ENCODE measurements at places on chromosomes 5 and 9.

GRCh38 chr5:142939006-142939405, 168.8 kb downstream of the ARHGAP26 start:
- no peak for DNase-seq

DNA sequence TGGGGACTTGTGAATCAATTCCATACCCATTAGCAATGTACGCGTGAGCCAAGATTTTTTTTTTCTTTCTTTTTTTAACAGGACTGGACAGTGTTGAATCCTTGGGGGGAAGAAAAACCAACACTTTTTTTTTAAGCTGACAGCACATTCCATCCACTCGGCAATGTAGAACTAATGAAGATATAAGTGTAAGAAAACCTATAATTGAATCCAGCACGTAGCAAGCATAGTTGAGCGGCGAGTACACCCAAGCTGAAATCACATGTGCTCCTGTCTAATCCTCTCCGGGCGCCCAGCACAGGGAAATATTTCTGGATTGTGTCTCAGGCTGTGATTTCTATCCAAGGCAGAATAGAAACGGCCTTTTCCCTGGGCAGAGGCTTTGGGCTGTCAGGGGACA, 118.2 kb downstream of the BOD1 start:
- no peak for DNase-seq

GRCh38 chr5:36576721-36577120, 29.7 kb upstream of the SLC1A3 start:
- no peak for DNase-seq

DNA sequence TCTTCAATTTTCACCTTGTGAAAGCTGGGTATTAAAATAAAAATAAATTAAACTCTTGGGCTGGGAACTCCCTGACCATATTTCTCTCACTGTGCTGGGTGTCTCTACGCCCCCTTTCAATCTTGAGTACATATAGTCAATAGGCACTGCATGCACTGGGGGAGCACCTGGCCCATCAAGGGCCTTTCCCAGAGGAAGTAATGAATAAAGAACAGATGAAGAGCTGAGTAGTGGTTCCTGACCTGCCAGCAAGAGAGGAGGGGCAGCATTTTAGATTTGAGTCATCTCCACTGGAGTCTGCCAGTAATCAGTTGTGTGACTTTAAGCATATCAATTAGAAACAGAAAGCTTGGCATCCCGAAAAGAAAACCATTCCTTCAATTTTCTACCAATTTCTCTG, 6.2 kb downstream of the MAPKAP1 start:
- DNase-seq: peak; percentile 43

GRCh38 chr5:56601641-56602071, 213.7 kb upstream of the MAP3K1 start:
- DNase-seq: no peak

DNA sequence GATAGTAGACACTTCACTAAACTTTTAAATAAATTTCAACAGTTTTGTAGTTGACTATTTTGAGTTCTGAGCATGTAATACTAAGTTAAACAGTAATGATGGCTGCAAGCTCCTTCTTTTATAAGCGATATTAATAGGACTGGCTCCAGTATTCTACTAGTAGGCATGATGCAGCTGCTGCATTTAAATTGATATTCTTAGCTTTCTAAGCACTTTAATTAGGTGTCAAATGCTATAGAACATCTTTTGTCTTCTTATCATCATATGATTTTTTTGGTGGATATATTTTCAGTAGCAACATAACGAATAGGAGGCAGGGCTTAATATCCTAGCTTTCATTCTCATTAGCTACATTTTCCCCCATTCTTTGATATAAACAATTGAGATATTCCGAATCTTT, 141.1 kb downstream of the FBXO4 start:
- DNase-seq: no peak

DNA sequence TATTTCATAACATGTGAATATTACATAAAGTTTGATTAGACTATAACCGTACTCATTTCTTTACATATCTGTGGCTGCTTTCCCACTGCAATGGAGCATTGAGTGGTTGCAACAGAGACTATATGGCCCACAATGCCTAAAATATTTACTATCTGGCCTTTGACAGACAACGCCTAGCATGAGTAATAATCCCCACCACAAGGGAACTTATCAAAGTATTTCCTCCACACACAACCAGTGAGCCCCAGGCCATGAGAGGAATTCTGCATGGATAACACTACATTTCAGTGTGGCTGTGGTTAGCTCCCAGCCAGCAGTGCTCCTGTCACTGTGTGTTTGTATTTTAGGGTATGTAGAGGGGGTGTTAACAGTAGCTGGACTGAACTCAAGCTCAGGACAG, 54.8 kb downstream of the FAM81B start:
- DNase-seq: no peak

- DNase-seq: no peak
Measured at GRCh38 chr5:1515921-1516571, 7.7 kb downstream of the LPCAT1 start.

DNA sequence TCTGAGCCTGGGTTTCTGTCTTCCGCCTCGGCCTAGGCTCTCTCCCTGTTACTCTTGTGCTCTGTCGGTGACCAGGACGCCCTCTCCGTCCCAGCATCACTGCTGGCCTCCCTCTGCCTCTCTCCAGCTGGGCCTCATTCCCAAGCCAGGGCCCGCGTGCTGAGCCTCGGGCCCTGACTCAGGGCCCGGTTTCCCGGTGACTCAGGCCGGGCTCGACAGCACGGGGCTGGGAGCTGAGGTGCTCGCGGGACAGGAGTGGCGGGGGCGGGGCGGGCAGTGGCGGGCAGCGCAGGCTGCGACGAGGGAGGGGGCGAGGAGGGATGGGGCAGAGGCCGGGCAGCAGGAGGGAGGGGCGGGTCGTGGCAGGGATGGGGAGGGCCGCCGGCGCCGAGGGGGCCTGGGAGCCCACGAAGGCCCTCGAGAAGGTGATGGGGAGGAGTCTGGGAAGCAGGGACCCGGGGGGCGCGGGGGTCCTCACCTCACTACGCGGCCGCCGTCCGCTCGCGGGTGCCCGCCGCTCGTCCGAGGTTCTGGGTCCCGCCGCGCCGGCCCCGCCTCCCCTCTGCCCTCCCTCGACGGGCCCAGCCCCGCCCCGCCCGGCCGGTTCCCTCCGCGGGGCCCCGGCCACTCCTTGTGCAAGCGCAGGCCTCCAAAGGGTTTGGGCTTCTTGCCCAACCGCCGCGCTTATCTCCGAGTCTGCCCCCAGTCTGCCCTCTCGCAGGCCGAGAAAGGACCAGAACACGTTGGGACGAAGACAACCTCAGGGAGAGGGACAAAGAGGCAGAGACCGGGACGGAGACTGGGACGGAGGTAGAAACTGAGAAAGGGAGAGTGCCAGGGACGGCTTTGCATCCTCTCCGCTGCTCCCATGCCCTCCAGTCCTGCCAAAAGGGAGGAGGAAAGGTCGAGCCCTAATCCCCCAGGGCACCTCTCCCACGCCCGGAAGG, at the start of gene ARAP3:
TSS of gene ARAP3 (minus strand) at position 536 of the 947 bp plus-strand sequence. CDS start 1,744 bp downstream, outside the sequence.
- DNase-seq: peak; percentile 57

GRCh38 chr5:173823721-173824567, 64.2 kb upstream of the CPEB4 start:
- DNase-seq: no peak
